H4 (cell line): ENCODE measurements at places on chromosomes 3 and 15. TPM values are rescaled to one million over a fixed set of nuclear protein-coding genes. Genes with fewer than 3 reads are reported as not detected.

- no peak for DNase-seq
These were observed 491 bp upstream of the ZNF774 start for GRCh38 chr15:90351479-90352106.

DNA sequence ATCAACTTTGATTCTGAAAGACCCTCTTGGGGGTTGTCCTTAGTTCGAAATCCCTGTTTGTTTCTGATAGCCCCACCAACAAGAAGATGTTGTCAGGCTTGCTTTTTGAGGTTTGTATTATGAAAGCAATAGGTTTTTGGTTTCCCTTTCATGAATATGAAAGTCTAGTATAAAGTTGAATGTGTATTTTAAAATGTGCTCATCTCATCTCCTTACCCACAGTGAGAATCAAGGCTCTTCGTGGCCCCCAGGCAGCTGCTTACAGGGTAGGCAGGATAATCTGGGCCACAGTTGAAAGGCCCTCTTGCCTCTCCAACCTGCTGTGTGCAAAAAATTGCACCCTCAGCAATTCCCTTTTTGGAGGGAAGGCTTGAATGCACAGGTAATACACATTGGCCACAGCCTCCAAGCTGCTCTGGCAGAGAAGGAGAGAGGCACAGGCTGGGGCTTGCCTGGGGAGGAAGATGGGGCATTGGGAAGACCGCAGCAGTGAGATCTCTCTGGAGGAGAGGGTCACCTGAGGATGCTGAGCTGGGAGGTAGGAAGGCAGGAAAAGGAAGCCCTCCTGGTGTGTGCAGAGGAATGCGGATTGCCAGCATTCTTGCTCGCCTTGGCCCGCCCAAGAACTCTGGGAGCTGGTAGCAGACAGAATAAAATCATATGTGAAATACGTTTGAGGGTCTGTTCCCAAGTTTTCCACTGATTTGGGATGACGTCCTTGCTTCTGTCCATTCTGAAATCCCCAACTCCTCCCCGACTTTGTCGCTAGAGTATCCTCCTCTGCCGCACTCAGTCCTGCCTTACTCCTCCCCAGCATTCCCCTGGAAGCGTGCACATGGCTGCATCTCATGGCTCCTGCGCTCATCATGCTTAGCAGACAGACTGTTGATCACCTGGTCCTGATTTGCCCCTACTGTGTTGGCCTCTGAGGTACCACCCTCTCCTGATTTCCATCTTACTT, 196.4 kb downstream of the RPLP1 start:
- no peak for DNase-seq

- DNase-seq = no peak
These were observed 245.6 kb upstream of the PEX5L start for GRCh38 chr3:180282386-180282785.

DNA sequence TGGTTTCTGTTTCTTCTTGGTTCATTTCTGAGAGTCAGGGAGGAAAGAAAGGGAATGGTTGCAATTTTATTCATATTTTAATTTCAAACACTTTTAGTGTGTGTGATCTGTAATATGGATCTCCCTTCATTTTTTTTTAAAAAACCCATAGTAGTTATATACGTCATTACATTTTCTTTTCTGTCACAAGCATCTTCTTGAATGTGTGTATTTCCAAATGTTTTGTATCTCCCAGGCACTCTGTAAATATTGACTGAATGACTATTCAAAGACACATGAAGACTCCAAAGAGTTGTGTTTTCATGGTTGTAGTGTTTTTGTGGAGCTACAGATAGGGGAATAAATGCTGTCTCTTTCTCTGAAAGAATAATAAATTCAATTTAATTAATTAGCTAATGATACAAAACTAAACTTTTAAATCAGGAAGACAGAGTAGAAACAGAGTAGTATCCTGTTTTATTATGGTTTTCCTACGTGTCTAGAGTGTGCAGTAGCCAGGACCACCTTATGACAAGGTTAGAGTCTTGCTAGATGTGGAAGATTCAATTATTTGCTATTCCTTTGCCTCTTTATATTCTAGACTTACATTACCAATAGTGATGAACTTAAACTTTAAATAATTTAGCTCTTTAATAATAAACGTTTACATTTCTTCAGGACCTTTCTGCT, 35.5 kb downstream of the NECTIN3 start:
- no peak for DNase-seq

GRCh38 chr3:127408022-127408683, 120.3 kb upstream of the PRR20G start:
- DNase-seq = no peak

GRCh38 chr3:101950985-101951733, 101.8 kb downstream of the NFKBIZ start:
- no peak for DNase-seq

DNA sequence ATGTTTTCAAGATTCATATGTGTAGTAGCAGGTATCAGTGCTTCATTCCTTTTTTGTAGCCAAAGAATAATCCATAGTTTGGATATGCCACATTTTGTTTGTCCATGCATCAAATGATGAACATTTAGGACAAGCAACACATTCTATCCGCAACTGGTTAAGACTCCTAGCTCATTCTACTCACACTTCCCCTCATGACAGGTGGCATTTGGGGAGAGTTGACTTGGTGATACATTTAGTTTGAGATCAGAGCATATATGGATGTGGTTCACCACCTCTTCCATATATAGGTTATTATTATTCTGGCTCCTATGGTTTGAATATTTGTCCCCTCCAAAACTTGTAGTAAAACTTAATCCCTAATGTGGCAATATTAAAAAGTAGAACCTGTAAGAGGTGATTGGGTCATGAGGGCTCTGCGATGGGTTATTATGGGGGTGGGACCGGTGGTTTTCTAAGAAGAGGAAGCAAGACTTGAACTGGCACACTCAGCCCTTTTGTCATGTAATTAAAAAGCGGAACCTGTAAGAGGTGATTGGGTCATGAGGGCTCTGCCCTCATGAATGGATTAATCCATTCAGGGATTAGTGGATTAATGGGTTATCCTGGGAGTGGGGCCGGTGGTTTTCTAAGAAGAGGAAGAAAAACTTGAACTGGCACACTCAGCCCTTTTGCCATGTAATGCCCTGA, 75.3 kb upstream of the HRH1 start:
- DNase-seq = no peak

GRCh38 chr3:37766797-37767776, 94.6 kb upstream of the CTDSPL start:
- DNase-seq = no peak

- no peak for DNase-seq
These were observed 444.8 kb upstream of the GRM7 start for GRCh38 chr3:6416049-6416661.

DNA sequence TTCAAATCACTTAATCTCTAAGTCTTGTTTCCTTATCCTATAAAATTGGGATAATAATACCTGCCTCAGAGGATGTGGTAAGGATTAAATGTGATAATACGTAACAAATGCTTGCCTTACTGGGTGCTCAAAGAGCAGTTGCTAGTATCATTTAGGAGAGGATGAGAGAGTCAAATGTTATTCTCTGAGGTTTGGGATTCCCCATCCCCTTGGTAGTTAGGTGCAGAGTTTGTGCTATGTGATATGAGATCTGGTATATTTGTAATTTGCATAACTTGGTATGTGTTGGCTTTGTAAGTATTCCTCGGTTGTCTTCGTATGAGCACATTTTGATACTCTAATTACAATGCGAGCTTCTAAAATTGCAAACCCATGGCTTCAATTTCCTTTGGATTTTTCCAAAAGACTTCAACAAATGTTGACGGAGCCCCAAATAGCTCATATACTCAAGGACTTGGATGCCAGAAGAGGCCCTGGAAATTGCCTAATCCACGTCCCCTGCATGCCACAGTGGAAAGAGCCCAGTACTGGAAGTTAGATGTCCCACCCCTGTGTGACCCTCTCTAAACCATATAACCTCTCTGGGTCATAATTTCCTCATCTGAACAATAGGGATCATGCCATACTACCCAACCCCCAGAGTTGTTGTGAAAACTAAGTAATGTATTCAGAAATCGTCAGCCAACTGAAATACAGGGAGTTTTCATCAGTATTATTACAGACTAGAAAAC, 85.0 kb downstream of the FBN1 start:
- DNase-seq = no peak

DNA sequence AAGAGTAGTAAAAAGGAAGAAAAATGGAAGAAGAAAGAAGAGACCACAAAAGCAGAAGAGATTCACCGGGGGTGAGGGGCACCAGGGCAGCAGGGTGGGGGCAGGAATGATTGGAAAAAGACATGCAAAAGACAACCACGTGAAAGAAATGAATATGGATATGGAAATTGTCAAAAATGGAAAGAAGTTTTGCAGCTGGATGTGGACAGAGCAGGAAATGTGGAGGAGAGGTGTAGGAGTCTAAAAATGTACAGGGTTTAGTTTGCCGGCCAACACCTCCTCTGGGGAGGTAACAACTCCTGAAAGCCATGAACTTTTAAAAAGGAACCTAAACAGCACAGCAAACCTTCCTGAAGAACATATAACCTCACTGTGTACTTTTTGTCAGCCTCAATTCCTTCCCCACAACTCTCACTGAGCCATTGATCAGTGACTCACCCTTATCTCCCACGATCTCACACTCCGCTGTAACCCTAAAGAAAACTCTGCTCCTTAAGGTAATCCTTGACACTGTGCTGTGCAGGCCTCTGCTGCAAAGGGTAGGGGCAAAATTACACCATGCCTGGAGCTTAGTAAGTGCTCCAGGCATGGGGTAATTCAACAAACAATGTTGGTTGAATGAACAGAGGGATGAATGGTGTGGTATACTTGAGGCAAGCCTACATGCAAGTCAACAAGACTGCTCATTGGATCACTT, 100.2 kb upstream of the BOC start:
- DNase-seq = no peak

Gene HGD
- total RNA-seq = 0.12 TPM in 1 of 2 replicates, not detected in the other

Gene OSTN
- total RNA-seq = not detected in 2 replicates

Gene CDC25A
- total RNA-seq = 10.0 and 12.2 TPM in 2 replicates

Gene MEF2A
- 16.7 and 21.0 TPM in 2 replicates for total RNA-seq

Gene MOBP
- total RNA-seq = 0.17 TPM in 1 of 2 replicates, not detected in the other

Gene ZIC4
- total RNA-seq = 0.21 TPM in 1 of 2 replicates, not detected in the other

Gene CPLX3
- total RNA-seq = not detected in 2 replicates

Gene PLA2G4E
- not detected in 2 replicates for total RNA-seq
